ENCODE measurements at places on chromosomes 5 and 9.

GRCh38 chr5:128984480-128984879, 19.2 kb downstream of the SLC27A6 start:
- no peak for DNase-seq

GRCh38 chr5:78566747-78567425, 81.7 kb downstream of the LHFPL2 start:
- no peak for DNase-seq

GRCh38 chr5:122056913-122057312, 21.1 kb downstream of the LOX start:
- DNase-seq = no peak

GRCh38 chr9:129407905-129408452, 212.9 kb downstream of the C9orf50 start:
- no peak for DNase-seq

DNA sequence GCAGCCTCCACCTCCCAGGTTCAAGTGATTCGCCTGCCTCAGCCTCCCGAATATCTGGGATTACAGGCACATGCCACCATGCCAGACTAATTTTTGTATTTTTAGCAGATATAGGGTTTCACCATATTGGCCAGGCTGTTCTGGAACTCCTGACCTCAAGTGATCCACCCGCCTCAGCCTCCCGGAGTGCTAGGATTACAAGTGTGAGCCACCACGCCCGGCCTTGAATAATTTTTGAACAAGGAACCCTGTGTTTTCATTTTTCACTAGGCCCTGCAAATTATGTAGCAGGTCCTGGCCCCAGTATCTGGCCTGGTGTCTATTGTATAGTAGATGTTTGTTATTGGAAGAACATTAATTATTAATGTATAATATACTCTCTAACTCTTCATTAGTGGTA, 140.7 kb downstream of the PIK3R1 start:
- no peak for DNase-seq

GRCh38 chr9:389159-389558, 174.5 kb downstream of the DOCK8 start:
- DNase-seq = no peak

GRCh38 chr9:89639961-89640360, 35.1 kb downstream of the GADD45G start:
- DNase-seq = no peak

DNA sequence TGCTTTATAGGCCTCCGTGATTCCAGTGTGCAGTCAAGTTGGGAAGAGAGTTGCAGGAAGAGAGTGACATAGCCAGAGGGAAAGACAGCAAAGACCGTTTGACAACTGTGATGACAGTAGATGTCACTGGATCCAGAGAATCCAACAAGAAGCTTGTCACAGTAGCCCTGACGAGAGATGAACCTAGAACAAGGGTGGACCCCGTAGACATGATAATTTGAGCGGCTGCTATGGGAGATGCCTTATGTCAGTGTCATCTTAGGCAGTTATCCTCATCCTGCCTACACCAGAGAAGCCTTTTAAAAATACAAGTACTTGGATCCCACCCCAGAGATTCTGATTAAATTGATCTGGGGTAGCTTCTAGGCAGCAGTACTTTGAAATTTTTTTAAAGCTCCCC, 125.4 kb downstream of the AOPEP start:
- no peak for DNase-seq

- DNase-seq = no peak
Measured at GRCh38 chr9:105114964-105115728, 129.3 kb upstream of the SLC44A1 start.

DNA sequence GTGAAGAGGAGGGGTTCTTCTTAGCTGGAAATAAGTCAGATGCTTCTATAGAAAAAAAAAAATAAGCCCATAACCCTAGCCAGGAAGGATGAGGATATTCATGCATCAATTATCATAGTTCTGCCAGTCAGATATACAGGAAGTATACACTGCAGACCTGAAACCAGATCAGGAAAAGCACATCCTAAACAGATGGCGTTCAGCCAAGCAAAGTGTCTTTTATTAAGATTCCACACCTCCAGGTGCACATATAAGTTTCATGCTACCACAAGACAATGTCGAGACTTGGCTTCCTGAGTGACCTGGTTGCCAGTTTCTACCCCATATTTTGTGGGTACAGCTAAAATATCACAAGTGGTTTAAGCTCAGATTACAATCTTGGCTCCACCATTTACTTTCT, 108.3 kb downstream of the CETN3 start:
- DNase-seq = no peak

DNA sequence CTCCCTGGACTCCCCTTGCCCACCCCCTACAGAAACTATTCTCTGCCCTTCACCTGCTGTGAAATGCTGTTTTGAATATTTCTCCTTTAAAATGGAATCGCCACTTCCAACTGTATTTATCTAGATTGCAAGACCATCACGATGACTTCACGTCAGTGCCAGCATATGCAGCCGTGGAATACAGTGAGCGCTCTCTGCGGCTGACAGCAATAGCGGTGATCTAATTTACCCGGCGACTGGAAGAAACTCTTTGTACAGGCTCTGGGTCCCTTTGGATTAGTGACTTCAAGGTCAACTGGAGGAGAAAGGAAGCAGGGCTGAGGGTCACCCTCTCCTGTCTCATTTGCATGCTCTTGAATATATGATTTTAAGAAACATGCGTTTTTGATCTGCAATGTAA, 192.0 kb downstream of the IRX1 start:
- DNase-seq = no peak

GRCh38 chr5:122492675-122493074, 180.6 kb downstream of the SNCAIP start:
- DNase-seq = no peak
